DMS79 treated with DMSO at 0.1 percent for 48 hours (cell line): ENCODE measurements at places on chromosomes 3 and 15.

- no peak for DNase-seq
Observed at GRCh38 chr15:38414357-38414756, 39.6 kb upstream of the FAM98B start.

DNA sequence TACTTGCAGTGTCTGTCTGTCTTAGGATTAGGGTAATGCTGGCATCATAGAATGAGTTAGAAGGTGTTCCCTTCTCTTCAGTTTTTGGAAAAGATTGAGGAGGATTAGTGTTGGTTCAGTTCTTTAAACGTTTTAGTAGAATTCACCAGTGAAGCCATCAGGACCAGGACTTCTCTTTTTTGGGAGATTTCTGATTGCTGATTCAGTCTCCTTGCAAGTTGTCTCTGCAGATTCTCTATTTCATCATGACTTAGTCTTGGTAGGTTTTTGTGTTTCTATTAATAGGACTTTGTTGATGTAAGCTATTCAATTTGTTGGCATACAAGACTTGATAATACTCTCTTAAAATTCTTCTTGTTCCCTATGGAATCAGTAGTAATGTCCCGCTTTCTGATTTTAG is 48.9 kb downstream of the STT3B start:
- no peak for DNase-seq

- DNase-seq = no peak
Observed at GRCh38 chr3:123286308-123287023, 84.7 kb downstream of the SEC22A start.

DNA sequence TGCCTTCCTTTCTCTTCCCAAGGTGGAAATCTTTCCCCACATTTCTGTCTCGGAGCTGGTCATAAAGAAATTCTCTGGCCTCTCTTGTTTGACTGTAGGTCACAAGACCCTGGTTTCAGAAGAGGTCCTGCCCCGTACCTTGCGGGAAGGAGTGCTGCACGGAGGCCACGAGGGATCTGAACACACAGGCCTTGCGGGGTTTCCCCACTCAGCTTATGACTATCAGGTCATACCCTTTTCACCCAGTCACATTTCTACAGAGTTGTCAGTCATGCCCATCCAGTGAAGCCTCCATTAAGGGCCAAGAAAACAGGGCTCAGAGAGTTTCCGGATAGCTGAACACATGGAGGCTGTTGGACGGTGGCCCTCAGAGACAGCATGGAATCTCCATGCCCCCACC is 54.7 kb upstream of the ATP13A3 start:
- DNase-seq = no peak

GRCh38 chr3:9100513-9100894 is 137.2 kb upstream of the RAD18 start:
- DNase-seq = no peak

DNA sequence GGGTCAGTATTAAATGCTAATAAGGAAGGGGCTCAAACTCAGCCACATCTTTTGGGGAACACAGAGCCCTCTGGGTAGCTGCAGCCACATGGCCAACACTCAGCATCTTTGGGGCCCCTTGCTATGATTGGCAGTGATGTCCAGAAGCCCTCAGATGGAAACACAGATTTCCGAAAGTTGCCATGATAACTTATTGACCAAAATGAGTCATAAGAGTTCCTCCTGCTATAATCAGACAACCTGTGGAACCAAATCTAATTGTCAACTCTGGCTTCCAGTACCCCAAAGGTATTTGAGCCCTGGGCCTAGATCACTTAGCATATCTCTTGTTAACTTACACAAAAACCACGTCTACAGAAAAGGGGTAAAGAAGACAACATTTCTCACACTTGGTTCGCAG is 392.2 kb downstream of the KCNH8 start:
- no peak for DNase-seq

DNA sequence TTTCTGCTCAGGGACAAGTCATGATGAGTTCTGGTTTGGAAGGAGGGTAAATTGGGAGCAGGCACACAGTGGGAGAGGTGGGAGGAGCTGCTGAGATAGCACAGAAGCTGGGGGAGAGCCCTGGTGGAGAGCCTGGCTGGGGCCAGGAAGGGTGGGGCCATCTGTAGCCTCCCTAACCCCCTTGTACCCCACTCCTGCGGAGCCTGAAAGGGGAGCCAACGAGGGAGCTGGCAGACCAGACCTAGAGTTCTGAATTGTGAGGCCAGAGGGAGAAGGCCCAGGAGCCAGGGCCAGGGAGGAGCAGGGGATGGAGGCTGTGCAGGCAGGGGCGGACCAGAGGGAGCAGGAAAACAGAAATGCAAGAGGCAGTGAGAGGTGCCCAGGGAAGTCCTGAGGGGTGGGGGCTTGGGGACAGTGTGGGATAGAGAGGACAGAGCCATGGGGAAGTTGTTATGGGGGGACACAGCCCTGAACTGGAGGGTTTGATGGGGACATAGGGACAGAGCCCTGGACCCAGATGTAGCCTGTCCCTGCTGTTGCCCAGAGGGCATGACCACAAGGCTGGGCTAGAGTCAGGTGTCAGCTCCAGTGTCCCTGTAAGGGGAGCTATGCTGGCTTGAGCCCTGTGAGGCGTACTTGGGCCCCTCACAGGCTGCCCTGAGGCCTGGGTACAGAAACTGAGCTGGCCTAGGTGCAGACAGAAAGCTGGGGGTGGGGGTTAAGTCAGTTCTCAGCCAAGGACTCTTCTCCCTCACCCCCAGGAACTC is 1.2 kb downstream of the TMIE start:
- DNase-seq = no peak

GRCh38 chr15:100708916-100709315 is 106.5 kb downstream of the ASB7 start:
- DNase-seq = no peak

- no peak for DNase-seq
Observed at GRCh38 chr3:27714692-27715453, 7.2 kb downstream of the EOMES start.

GRCh38 chr15:94584833-94585244 is 353.5 kb downstream of the MCTP2 start:
- DNase-seq = no peak

GRCh38 chr3:143247073-143247472 is 127.5 kb downstream of the CHST2 start:
- DNase-seq = no peak

DNA sequence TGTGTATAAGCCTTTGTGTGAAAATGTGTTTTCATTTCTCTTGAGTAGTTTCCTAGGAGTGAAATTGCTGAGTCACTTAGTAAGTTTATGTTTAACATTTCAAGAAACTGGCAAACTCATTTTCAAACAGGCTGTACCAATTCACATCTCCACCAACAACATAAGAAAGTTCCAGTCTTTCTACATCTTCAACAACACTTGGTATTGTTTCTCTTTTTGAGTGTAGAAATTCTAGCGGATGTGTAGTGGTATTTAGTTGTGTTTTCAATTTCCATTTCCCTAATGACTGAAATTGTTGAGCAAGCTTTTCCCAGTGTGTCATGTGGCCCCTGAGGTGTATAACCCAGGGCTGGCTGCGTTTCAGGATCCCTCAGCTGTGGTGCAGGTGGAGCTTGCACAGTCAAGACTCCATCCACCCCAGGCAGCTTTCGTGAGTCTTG is 258.5 kb downstream of the PDCD6IP start:
- DNase-seq = no peak

DNA sequence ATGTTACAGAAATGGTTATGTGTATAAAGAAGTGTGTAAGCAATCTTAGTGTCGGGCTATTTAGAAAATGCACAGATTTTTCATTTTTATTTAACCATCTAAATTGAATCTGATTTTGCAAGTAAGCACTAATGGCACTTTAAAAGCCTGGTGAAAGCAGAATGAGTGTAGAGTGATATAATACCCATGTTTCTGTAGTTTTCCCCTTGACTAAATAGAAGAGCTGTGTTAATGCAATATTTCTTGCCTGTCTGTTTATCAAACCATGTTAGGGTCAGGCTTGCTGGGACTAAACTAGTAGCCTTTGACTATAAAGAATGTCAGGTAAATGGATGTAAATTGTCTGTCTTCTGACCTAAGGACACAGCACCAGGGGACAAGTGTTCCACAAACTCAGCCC is 714.0 kb downstream of the CADM2 start:
- DNase-seq = no peak

DNA sequence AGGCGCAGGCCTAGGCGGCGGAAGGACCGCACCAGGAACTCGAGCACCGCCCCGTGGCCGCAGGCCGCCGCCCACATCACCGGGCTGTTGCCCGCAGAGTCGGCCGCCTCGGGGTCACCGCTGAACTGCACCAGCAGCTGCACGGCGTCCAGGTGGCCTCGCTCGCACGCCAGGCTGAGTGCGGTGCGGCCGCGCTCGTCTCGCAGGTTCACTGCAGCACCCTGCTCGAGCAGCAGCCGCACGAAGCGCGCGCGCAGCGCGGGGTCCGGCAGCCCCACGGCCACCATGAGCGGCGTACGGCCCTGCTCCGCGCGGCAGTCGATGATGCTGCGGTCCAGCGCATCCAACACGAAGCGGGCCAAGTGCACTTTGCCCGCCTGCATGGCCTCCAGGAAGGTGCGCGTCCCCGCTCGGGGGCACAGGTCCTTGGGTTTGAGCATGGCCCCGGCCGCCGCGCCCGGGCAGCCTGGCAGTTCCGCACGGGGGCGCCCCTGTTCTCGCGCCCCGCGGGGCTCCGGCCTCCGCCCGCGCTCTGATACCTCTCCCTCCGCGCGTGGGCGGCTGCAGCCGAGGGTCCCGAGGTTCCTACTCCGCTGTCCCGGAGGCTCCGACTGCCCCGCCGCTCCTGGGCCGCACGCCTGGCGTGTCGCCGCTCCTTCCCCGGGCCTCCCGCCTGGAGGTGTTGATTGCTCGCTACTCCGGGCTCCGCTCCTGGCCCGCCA is 556 bp downstream of the ANKRD63 start:
- no peak for DNase-seq

GRCh38 chr3:191065181-191065805 is 133.7 kb upstream of the OSTN start:
- DNase-seq = no peak

- DNase-seq = no peak
Observed at GRCh38 chr3:68123231-68123630, 468.8 kb upstream of the SUCLG2 start.

- no peak for DNase-seq
Observed at GRCh38 chr3:160695915-160696327, 19.0 kb downstream of the ARL14 start.

- no peak for DNase-seq
Observed at GRCh38 chr15:90664650-90665287, 52.4 kb upstream of the BLM start.

- DNase-seq = no peak
Observed at GRCh38 chr15:70559265-70560239, 203.8 kb downstream of the UACA start.

- no peak for DNase-seq
Observed at GRCh38 chr15:33155691-33156420, 38.7 kb downstream of the FMN1 start.

DNA sequence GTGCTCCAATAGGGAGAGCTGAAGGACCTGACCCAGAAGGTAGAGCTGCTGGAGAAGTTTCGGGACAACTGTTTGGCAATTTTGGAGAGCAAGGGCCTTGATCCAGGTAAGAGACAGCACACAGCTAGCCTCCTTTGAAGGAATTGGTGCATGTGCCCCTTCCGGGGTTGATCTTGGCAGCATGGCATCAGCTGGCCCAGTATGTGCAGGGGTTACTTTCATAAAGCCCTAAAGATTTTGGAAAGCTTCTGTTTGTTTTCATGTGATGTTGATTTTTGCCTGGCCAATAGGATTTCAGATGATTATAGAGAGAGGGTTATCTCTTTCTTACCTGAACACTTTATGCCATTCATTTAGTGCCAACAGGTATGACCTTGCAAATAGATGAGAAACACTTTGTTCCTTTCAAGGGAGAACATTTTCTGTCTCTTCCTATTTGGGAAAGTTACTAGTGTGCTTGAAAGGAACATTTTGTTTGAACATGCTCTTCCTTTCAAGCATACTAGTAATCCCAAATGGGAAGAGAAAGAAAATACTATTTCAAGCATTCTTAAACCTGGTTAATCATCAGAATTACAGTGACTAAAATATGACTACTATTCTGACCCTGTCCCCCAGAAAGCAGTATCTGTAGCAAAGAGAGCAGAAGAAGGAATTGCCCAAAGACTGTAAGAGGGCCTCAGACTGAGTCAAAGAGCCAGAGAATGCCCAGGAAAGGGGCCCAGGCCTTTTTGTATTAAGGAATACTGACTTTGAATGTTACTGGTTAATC is 7.5 kb downstream of the KNSTRN start:
- no peak for DNase-seq

DNA sequence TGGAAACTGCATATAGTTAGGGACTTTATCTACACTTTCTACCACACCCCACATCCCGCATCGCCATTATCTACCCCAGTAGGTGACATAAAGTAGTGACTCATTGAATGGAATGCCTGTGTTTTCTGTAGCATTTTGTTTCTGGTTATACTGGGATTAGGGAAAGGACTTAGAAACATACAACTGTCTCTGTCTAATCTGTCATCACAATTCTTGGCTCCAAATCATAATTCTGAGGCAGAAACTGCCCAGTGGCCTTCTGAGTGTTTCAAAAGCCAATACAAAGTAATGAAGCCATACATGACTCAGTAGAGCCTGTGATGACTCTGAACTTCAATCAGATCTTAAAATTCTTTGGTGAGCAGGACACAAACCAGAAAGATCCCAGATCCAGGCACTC is 115.7 kb upstream of the CHRM5 start:
- DNase-seq = no peak

- DNase-seq = no peak
Observed at GRCh38 chr15:50353251-50353974, 1.6 kb downstream of the GABPB1 start.

GRCh38 chr3:159144472-159144871 is 342.6 kb downstream of the MFSD1 start:
- DNase-seq = no peak

DNA sequence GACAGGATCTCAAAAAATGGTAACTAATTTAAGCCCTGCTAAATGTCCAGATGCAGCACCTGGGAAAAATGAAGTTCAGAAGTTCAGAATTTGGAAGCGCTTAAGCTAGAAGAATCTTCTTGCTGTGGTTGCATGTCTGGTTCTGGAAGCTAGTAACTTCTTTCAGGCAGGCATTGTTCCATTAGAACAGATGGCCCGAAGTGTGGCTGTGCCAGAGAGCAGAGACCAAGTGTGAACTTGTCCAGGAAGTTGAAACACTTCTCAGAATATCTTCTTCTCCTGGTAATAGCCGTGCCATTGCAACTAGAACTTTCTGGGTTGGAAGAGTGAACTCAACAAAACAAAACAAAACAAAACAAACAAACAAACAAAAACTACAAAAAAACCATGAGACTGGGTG is 80.0 kb downstream of the MITF start:
- DNase-seq = no peak

- DNase-seq = no peak
Observed at GRCh38 chr3:14266361-14266760, 87.7 kb downstream of the LSM3 start.
